ENCODE measurements at places on chromosomes 16 and 17.

GRCh38 chr16:71210-71539 is 1.3 kb downstream of the RHBDF1 start:
- DNase-seq, result no peak

DNA sequence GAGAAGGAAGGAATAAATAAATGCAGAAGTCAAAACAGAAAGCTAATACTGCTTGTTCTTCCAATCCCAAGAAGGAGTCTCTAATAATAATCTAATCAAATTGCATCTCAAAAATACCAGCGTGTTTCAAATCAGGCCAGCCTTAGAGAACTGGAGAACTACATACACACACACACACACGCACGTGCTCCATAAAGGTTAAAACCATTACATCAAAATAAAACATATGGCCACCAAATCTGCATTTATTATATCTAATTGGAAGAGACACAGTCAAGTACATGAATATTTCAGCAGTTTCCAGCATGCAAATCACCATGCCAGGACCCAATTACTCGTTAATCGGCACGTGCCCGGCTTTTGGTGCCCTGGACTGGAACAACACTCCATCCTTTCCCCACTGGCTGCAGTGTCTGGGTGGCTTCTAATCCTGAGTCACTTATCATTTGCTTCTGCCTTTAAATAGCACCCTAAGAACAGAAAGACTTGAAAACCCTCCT is 20.4 kb upstream of the KDM8 start:
- DNase-seq, result no peak

DNA sequence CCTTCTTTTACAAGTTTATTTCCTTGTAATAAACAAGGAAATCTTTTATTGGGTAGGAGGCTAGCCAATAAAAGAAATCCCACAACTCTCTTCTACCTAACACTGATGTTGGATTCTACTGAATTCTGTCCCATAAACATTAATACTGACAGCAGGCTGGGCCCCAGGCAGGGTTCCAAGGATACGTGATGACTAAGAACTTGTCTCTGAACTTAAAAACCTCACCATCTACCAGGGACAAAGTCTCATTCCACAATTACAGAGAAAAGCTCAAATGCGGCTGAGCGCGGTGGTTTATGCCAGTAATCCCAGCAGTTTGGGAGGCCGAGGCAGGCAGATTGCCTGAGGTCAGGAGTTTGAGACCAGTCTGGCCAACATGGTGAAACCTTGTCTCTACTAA is 64.9 kb downstream of the ARHGAP17 start:
- DNase-seq, result no peak

DNA sequence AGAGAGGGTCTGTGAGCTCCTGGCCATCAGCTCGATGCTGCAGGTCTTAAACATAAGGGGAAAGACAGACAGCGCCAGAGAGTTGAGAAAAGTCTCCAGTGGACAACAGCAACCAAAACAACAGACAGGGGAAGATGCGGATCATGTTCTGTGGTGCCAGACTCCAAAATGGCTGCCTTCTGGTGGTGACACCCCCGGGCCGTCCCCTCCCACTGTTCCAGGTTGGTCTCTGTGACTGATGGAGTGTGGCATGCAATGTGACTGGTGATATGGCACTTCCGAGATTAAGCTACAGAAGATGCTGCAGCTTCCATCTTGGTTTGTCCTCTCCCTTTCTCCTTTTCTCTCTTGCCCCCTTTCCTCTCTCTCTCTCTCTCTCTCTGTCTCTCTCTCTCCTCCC is 40.4 kb upstream of the RBFOX3 start:
- DNase-seq, result no peak

DNA sequence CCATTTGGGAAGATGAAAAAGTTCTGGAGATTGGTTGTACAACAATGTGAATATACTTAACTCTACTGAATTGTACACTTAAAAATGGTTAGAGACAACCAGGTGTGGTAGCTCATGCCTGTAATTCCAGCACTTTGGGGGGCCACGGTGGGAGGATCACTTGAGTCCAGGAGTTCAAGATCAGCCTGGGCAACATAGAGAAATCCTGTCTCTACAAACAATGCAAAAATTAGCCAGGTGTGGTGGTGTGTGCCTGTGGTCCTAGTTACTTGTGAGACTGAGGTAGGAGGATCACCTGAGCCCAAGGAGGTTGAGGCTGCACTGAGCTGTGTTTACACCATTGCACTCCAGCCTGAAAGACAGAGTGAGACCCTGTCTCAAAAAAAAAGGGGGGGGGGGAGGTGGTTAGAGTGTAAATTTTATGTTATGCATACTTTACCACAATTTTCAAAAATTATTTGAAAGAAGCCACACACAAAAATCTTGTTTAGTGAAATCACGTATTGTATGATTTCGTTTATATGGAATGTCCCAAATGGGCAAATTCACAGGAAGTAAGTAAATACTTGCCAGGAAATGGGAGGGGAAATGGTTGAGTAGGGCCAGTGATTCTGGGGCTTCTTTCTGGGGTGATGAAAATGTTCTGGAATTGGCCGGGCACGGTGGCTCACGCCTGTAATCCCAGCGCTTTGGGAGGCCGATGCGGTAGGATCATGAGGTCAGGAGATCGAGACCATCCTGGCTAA is 37.1 kb upstream of the AMZ2 start:
- DNase-seq, result no peak

DNA sequence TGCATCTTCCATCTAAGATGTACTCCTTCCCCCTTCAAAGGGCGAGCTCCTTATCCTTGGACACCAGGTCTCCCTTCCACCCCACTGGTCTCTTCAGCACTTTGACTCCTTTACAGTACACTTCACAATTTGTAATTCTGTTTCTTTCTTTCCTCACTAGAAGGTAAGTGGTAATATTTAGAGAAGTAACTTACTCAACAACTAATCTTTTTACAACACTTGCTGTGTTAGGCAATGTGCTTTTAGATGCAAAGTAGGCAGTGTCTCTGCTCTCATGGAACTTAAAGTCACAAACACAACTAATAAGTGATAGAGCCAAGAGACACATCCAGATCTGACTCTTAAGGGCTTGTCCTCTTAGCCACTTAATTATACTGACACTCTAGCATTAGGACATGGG is 6.4 kb downstream of the SIAH1 start:
- no peak for DNase-seq

GRCh38 chr16:3744018-3744417 is 26.7 kb upstream of the TRAP1 start:
- no peak for DNase-seq

- DNase-seq, result peak; percentile 37
These were observed 1.5 kb upstream of the GSE1 start for GRCh38 chr16:85611444-85612190.

DNA sequence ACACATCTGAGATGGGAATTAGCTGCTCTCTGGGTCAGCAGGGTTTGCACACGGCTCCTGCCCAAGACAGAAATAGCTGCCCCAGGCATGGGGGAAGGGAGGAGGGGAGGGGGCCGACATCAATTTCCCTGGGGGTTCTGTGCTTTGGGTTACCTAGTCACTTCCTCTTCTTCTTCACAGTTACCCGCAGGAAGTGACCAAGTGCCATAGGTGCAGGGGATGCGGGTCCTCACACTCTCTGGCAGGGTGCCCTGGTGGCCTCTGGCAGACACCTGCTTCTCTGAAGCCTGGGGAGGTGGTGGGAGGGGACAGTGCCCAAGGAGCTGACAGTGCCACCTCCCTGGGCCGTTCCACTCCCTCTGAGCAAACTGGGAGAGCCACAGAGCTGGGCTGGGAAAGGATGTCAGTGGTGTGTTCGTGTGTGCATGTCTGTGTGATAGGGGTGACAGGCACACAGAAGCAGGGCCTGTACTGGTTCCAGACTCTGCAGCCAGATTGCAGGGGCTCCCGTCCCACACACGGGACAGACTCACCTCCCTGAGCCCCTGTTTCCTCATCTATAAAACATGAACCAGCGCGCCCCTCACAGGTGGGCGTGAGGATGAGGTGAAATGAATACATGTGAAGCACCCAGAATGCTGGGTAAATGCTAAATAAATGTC is 18.2 kb downstream of the SCN4A start:
- no peak for DNase-seq

DNA sequence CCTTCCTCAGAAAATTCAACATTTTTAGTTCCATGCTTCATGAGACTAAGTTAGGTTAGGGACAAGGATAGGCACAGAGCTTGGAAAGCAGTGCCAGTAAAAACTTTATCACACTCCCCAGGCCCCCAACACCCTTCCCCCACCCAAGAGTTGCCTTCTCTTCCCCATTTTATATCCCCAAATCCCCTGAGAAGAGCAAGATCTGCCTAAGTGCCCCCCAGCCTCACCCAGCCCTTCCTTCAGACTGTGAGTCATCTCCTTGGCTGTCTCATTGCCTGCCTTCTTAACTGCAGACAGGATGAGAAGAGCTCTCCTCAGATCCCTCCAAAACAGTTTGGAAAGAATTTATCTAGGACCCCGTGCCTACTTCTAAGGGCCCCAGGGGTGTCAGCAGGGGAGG is 55.8 kb downstream of the NEUROD2 start:
- DNase-seq, result no peak

- no peak for DNase-seq
These were observed 34.9 kb upstream of the MMD start for GRCh38 chr17:55456307-55457240.

GRCh38 chr17:21029515-21029914 is 13.3 kb downstream of the USP22 start:
- no peak for DNase-seq

GRCh38 chr17:78329263-78330059 is 30.4 kb downstream of the SOCS3 start:
- DNase-seq, result no peak

- DNase-seq, result peak; percentile 12
These were observed 64.2 kb downstream of the SPECC1 start for GRCh38 chr17:20073055-20073979.

DNA sequence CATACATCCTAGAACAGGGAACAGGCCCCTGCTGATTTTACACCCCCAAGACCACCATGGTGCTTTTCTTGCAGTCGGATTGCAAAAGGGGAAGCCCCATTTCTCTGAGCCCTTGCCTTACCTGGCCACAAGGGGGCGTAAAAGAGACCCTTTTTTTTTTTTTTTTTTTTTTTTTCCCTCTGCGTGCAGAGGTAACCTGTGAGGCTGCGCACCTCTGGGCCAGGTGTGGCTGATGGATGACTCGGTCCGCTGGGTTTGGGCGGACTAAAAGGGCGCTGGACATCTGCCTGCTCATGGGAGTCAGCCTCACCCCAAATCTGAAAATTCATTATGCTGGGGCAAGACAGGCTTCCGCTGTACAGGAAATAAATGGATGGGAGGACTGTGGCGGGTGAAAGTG is 281.0 kb downstream of the CBLN1 start:
- no peak for DNase-seq

DNA sequence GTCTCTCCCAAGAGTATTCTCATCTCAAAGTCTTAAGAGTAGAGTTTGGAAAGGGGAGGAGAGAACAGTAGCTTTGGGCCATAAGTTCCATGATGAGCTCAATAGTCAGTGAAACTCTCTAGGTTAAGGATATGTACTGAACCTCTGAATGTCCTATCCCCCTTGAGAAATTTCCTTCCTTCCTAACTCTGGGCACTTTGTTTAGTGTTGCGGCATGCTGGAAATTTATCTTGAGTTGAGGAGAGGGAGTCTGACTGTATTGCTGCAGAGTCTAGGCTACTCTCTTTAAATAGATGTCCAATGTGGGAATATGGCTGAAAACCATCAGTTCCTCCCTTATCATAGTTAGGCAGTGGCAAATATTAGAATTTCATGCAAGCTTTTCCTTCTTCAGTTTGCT is 16.1 kb downstream of the MRTFB start:
- no peak for DNase-seq

- DNase-seq, result no peak
These were observed 170.2 kb downstream of the RAB11FIP4 start for GRCh38 chr17:31561469-31562375.
